Activated CD8-positive, alpha-beta memory T cell treated with anti-CD3 and anti-CD28 coated beads for 1 hour (primary cell): ENCODE measurements at places on chromosomes 5 and 9.

DNA sequence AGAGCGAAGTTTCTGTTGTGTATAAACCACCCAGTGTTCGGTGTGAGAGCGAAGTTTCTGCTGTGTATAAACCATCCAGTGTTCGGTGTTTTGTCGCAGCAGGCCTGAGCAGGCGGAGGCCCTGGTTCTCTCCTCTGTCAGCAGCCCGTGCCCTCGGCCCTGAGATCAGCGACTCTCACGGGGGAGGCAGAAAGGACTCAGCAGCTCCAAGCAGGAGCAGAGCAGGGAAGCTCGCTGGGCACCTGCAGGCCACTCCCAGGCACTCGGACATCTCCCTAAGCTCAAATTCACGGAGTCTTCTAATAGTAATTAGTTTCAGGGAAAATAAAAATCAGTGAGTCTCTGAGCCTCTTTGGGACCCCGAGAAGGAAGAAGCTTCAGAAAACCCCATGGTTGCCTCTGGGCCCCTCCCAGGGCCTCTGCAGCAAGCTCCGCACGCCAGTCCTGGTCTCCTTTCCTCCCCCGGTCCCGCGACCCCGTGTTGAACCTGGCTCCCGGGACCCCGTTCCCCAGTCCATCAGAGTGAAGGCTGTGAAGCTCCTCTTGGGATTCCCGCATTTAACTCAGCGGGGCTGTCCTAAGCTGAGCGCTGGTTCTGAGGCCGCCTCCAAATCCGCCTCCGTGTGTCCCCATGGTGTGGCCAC is 81.9 kb upstream of the ADAMTS2 start:
- no peak for DNase-seq

- DNase-seq: no peak
Observed at GRCh38 chr9:3385871-3386270, 139.9 kb downstream of the RFX3 start.

DNA sequence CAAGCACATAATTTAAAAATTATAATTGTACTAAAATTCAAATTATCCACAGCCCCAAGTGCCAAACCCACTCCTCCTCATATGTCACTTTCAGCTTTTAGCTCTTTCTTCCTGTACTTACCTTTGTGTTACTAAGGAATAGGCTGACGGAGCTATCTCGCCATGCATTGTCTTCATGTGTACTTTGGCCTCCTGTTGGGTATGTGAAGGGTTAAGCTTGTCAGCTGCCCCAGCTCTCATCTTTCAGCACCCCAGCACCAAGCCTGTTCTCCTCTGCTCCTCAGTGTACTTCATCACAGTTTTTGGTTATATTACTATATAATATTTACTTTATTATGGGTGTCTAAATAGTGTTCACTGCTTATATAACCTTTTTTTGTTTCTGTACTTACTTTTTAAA is 46.2 kb downstream of the OSTF1 start:
- no peak for DNase-seq

DNA sequence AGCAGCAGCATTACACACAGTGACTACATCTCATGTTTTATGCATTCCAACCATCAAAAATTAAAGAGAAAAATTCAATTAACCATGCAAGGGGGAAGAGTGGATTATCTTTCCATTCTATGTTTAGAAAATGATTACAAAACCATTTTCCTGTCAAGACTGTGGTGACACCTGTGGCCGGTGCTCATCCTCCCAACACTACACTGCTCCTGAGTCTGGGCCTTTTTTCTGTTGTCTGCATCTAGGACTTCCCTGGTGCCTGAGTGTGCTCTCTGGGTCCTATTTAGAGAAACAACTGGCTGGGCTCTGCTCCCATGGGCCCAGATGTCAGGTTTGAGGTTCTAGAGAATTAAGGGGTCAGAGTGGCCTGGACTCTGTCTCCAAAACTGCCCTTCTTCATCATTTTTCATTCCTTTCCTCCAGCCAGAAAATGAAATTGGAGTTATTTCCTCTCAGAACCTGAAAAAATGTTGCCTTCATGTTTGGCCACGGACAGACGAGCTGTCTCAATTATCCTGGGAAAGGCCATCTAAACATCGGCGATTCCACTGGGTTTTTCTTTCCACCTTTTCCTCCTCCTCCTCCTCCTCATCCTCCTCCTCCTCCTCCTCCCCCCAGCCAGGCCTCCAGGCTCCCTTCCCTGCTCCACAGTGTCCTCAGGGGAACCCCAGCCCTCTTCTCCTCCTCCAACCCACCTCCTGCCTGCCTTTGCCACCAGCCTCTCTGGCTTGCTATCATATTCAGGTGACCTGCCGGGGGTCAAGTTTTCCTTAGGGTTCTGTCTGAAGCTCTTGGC is 11.4 kb upstream of the ARSI start:
- DNase-seq: no peak
